ENCODE measurements at places on chromosomes 7 and 10.
A peak's percentile ranks its signal among the peaks of the same experiment; 100 is the strongest.

DNA sequence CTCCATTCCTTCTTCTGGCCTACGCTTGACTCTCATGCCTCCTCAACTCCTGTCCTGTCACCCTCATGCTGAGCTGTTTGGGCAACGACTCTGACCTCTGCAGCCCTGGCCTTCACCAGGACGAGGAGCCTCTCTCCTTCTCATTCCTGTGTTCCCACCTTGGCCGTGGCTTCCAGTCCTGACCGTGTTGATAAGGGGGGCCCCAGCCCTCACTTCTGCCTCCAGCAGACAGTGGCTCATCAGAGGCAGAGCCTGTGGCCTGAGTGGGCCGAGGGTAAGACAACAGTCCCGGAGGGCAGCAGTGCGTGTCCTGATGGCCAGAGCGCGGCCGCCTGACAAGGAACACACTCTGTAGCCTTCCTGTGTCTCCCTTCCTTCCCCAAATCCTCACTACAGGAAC lies 61.7 kb upstream of the UBE3C start:
- DNase-seq, result no peak

DNA sequence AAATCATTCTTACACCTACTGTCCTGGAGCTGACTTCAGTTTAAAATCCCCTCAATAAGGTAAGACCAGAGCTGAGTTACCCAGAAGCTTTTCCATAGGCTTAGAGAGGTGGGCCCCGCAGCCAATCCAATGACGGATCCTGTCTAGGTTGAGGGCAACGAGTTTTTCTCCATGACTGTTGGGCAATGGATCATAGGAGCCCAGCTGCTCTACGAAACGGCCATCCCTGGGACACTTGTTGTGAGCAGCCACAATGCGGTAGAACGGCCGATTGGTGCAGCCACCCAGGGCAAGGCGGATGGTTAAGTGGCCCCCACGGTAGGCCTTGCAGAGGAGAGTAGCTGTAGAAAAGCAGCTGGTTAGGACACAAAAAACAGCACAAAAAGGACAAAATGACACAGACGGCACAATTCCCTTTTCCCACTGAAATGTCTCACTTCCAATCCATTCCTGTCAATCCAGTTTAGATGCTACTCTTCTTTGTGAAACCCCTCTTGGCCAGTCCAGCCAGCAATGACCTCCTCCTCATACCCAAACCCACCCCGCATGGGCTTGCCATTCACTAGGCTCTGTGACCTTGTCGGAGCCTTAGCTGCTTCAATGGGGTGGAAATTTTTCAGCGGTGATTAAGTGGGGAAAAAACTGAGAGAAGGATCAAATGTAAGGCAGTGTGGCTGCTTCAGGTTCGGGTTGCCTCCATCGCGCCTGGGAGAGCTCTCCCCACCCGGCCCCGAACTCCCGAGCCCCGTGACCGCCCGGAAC lies 580 bp downstream of the MRPS16 start:
- peak; percentile 31 for DNase-seq

- no peak for DNase-seq
These were observed 648.0 kb downstream of the SUGCT start for GRCh38 chr7:40782836-40783235.

GRCh38 chr10:100808876-100809275 lies 63.5 kb downstream of the PAX2 start:
- no peak for DNase-seq

- DNase-seq, result no peak
These were observed 77.3 kb upstream of the NXPH1 start for GRCh38 chr7:8356071-8356470.

DNA sequence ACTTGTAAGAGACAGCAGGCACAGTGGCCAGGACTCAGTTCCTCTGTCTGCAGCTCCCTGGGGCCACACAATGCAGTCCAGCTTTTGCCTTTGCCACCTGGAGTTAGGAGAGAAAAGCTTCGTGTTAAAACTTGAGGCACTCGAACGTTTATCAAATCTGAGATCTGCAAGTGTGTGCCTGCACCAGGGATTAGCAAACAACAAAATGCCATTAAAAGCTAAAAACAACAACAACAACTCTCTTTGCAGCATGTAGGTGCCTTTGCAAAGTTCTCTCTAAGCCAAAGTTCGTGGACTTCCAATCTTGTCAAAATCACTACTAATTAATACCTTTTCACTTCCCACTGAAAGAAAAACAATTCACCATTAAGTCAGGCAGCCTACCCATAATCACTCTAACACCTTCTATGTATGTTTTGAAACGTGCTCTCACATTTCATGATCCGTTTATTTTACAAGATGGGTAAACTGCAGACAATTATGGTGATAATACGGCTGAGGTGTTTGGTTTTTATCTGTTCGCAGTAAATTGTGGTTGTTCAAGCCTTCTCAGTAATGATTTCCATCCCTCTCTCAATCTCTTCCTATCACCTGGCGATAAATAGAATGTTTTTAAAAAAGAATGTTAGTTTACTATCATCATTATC lies 36.2 kb upstream of the SDK1 start:
- DNase-seq, result no peak
